ENCODE measurements at places on chromosomes 5 and 9.
A peak's percentile ranks its signal among the peaks of the same experiment; 100 is the strongest.

GRCh38 chr5:110968246-110969005 is 103.1 kb upstream of the TSLP start:
- DNase-seq, result no peak

DNA sequence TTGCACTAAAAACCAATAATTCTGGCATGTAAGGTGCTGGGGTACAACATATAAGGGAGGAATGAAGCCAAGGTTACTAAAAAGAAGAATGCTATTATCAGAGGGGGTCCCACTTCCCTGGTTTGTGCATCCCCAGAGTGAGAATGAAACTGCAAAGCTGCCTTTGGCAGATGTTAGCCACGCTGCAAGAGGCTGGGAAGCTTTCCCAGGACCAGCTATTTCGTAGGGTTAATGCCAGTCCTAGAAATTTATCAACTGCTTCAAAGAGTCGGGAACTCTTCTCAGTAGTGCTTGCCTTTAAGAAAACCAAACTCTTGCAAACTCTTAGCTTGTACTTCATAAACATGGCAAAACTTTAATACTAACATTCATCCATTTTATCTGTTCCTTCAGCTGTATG is 87.5 kb upstream of the NR5A1 start:
- no peak for DNase-seq

- DNase-seq, result no peak
Measured at GRCh38 chr5:18807256-18808149, 1173.2 kb downstream of the TAF11L14 start.

DNA sequence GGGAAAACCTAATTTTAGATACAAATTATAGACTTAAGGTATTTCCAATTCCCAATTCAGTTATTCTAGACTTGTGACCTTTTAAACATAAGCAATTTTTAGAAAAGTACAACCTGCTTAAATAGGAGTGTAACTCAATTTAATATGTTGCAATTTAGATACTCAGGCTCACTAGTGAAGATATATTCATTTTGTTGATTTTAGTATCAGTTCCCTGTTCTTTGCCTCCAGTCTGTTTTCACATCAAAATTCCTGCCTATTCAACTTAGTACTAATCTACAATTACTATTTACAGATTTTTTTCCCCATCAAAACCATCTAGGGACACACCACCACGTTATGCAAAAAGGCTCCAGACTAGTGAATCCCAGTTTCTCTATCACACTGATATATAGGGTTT is 30.4 kb downstream of the PWWP2A start:
- DNase-seq, result no peak

- peak; percentile 88 for DNase-seq
Measured at GRCh38 chr5:180353048-180353979, at the start of gene GFPT2. Gene GFPT2, minus strand, starts transcription at chr5:180353336. Its CDS starts 119 bp downstream, at chr5:180353217.

DNA sequence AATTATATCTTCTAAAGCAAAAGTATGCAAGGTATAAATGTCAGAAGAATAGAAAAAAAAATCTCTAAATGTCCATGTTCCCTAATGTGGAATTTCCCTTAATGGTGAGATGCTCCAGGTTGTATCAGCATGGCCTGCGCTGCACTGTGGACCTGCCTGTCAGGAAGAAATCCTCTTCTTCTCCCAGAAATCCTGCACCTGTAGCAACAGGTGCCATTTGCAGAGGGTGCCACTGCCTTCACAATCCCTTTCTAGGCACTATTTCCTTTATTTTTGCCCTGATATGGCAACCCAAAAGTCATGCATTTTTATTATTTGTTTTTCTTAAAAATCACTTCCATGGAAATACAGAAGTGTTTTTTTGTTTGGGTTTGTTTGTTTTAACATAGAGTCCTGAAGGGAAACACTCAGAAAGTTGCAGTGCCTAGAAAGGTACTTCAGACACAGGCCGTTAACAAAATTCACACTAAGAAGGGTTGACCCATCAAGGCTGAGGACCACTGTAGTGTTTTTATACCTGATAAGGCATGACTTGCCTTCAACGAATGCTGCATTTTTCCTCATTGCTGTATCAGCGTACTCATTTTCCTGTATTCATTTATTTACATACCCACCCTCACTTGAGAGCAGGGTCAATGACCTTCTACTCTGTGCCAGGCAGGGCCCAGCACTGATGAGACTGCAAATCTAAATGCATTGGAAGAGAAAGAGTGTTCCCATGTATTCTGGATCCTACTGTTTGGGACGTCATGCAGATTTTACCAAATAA is 177.8 kb downstream of the SNX18 start:
- DNase-seq, result no peak

DNA sequence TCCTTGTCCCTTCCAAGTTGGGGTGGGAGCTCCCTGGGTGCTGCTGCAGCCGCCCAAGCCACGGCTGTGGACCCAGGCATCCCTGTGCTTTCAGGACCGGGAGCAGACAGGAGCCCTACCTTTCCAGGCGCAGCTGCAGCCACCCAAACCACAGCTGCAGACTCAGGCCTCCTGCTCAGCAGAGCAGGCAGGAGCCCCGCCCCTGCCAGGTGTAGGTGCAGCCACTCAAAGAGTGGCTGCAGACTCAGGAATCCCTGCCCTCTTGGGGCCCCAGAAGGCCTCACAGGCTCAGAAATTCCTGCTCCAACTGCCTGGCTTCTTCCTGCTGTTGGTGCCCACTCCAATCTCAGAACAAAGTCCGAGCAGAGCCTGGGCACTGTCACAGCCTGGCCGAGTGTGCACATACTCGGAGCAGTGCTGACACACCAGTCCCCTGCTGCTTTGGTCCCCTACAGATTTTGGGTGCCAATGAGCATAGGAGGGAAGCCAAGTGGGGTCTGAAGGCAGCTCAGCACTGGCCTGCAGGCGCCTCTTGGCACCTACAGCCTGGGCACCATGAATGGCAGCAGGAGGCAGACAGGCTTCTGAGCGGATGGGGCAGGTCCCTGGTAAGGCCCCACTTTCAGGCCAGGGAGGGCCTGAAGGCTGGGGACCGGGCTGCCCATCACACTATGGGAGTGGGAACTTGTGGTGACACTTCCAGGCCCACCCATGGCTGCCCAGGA is 6.0 kb upstream of the TESK1 start:
- no peak for DNase-seq

- no peak for DNase-seq
Measured at GRCh38 chr5:110865400-110866094, 126.7 kb downstream of the SLC25A46 start.

DNA sequence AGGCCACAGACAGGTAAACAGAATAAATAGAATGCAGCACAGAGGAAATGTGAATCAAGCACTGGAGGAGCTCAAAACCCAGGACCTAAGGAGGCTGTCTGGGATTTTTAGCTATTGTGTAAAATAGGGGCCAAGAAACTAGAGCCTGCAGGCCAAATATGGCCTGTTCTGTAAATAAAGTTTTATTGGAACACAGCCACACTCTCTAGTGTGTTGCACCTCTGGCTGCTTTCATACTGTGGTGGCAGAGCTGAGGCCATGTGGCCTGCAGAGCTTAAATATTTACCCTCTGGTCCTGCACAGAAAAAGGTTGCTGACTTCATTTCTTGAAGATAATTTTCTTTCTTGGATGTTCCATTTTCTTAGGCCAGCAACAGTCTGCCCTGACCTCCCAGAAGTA is 136.4 kb downstream of the WDR41 start:
- no peak for DNase-seq

GRCh38 chr5:543755-544674 is 19.8 kb upstream of the SLC9A3 start:
- DNase-seq, result no peak

- DNase-seq, result no peak
Measured at GRCh38 chr5:143592648-143593047, 189.2 kb upstream of the NR3C1 start.

DNA sequence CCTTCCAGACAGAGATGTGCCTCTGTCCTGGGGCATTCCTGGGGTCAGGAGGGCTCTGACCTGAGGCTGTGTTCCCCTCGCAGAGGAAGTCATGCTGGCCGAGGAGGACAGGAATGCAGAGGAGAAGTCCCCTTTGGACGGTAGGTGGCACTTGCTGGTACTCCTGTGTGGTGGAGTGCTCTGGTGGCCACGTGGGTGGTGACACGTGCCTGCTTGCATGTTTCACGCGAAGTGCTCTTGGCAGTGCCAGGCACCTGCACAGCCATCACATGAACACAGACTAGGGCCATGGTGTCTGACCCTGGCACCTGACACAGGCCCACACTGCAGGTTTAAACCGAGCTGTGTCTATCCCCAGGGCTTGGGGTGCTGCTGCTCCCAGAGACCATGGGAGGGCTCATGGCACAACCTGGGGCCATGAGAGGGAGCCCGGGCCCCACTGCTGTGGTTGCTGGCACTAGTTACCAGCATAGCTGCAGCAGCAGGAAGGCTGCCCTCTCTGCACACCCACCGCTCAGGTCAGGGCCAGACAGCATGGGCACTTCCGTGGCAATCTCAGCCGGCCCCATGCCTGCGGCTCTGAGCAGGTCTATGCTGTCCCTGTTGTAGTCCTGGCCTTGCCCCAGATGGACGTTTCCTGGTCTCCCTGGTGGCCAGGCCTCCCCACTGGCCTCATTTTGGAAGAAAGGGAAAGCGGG is 79.3 kb downstream of the CACNA1B start:
- DNase-seq, result no peak

- no peak for DNase-seq
Measured at GRCh38 chr5:68403301-68403700, 187.7 kb downstream of the PIK3R1 start.

GRCh38 chr9:34929506-34930102 is 28.5 kb upstream of the PHF24 start:
- no peak for DNase-seq

DNA sequence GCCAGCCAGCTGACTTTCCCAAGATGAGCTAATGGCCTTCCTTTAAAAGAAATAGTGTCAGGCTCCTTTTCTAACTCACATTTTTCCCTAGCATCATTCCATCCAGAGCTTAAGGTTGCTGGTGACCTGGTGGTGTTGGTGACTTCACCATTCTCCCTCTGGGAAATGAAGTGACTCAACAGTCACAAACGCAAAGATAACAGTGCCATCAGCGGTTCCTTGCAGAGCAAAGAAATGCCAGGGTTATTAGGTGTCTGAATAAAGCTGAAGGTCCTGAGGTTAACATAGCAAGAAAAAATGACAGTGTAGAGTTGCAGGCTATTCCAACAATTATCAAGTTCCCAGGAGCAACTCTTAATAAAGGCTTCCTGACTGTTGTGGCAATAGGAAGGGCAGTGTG is 111.8 kb upstream of the SLC44A1 start:
- DNase-seq, result no peak

- no peak for DNase-seq
Measured at GRCh38 chr9:90301277-90301653, 341.4 kb downstream of the DIRAS2 start.

- DNase-seq, result no peak
Measured at GRCh38 chr5:172509405-172509781, 55.1 kb upstream of the SH3PXD2B start.

- DNase-seq, result no peak
Measured at GRCh38 chr5:98069876-98070512, 703.5 kb upstream of the RGMB start.

- DNase-seq, result no peak
Measured at GRCh38 chr5:133287500-133287899, 235.7 kb downstream of the HSPA4 start.

GRCh38 chr5:39211773-39212172 is 7.6 kb downstream of the FYB1 start:
- DNase-seq, result peak; percentile 60

DNA sequence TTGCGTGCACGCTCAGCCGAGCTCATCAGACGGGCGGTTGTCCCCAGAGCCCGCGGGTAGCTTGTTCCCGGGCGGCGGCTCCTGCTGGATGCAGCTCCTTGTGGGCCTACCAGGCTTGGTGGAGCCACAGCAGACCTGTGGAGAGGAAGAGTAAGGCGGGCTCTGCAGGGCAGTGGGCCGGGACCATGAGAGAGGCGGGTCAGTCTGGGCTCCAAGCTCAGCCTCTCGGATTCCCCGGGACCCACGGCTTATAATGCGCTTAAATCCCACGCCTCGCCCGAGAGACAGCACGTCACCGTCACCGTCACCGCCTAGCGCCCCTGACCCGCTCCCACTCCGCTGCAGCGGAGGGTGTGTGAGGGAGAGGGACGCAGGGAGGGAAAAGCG is 1.9 kb upstream of the ANKRD18A start:
- no peak for DNase-seq

DNA sequence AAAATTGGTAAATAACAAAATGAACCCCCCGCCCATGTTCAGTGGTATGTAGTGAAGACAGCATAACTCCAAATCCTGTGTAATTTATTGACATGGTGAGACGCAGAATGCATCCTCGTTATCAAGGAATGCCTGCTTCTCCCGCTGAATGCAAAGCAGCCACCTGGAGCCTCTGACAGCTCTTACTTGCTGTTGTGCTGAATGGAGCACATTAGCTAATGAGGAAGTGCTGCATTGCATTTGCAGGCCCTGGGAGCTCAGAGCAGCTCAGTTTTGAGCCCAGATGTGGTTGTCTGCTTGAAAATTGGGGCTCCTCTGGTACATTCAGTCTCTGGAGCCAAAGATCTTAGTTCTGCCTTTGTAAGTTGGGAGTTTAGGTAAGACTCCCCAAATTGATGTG is 28.9 kb downstream of the PLAC8L1 start:
- no peak for DNase-seq

DNA sequence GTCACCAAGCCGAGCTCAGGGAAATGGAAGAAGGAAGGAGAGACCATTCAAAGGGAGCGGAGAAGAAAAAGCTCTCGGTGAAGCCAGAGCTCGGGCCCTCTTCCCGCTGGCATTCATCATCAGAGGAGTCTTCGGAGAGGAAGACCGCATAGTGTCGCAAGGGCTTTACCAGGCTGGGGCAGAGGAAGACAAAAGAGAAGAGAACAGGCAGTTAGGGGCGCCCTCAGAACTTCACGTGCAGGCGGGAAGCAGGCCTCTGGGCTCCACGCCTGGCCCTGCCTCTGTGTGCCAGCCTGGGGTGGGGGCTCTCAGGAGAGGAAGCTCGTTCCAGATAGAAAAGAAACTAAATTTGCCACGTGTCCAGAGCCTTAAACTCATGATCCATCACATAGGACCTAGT is 31.7 kb downstream of the CRB2 start:
- no peak for DNase-seq

DNA sequence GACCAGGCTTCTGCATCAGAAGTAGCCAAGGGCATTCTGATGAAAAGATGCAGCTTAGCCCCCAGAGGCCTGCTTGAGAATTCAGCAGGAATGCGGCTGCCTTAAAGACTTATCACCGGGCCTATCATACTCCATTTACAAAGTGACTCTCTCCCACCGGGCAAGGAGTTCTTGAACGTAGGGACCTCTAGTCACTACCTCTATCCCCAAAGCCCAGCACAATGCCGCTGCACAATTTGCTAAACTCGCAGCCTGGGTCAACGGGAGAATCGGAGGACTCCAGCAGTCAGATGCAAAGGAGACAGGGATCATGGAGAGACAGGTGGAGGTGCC is 661 bp downstream of the PDCL start:
- no peak for DNase-seq

DNA sequence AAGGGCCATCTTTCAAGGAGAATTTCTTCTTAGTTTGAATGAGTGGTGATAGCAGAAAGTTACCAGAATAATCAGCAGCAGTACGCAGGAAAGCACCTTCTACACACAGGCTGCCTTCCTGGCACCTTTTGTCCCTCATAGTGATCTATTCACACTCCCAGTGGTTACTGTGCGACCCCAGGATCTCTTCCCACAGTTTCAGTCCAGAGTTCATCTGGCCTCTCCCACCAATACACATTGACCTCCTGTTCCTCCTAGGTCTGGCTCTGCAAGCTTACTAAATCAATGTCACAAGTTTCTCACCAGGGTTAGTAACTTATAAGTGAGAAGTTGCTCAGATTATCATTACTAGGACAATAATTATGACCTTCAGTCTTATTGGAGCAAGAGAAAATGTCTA is 99.1 kb upstream of the PIK3R1 start:
- DNase-seq, result no peak

- no peak for DNase-seq
Measured at GRCh38 chr9:124182741-124183140, 75.0 kb upstream of the NEK6 start.
